ENCODE measurements at places on chromosomes 7 and 10.

DNA sequence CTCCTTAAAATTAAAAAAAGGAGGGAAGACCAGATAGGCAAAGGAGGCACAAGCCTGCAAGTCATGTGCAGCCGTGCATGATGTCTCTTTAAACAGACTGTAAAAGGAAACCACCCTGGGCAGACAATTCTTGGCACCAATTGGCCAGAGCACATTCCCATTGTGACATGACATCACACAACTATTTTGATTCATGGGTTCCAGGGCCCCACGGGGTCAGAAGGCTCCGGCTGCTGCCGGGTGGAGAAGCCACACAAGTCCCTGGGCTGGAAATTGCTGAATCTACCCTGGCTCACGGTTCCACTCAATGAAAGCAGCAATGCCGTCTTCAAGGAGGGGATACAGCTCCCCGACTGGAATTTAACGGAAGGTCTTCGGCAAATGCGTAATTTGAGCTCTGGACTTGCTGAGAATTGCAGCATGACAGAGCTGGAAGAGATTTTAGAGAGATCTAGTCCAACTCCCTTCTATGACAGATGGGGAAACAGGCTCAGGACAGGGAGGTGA lies 140.5 kb downstream of the PRKAG2 start:
- DNase-seq, result peak; percentile 80

DNA sequence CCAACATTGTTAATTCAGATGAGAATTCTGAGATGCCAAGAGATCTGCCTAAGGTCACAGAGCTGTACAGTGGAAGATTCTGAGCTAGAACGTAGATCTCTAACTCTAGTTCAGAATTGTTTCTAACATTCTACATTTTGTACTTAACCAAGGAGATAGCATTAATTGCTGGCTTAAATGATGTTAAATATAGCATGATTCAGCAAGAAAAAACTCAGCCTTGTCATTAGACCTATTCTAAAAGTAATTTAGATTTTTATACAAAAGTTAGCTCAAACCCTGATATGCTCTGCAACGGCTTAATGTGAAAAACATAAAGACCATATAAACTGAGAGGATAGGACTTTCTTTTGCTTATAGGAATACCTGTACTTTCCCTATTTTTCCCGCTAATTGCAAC lies 3.4 kb upstream of the CCDC71L start:
- no peak for DNase-seq

GRCh38 chr10:26855186-26855585 lies 5.6 kb downstream of the ABI1 start:
- DNase-seq, result no peak

- DNase-seq, result no peak
Measured at GRCh38 chr10:9613338-9614075, 1404.2 kb upstream of the CELF2 start.

- DNase-seq, result no peak
Measured at GRCh38 chr10:78207216-78207615, 173.6 kb downstream of the RPS24 start.

DNA sequence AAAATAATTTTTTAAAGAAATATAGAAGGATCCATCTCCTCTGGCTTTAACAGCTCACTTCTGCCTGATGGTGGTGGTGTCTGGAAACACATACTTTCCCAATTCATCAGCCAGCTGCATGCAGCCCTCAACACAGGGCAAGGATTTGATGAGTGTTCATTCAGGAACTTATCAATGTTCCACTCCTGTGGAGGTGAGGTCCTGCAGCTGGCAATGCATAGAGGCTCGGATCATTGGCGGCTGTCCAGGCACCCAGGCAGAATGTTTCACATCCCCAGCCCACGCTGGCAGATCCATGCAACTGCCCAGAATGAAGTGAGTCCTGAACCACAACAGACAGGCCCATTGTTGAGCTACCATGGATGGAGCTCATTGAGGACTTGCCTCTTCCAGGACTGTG lies 55.2 kb upstream of the KCNMA1 start:
- DNase-seq, result no peak

- no peak for DNase-seq
Measured at GRCh38 chr7:159092701-159093121, 52.0 kb downstream of the VIPR2 start.

DNA sequence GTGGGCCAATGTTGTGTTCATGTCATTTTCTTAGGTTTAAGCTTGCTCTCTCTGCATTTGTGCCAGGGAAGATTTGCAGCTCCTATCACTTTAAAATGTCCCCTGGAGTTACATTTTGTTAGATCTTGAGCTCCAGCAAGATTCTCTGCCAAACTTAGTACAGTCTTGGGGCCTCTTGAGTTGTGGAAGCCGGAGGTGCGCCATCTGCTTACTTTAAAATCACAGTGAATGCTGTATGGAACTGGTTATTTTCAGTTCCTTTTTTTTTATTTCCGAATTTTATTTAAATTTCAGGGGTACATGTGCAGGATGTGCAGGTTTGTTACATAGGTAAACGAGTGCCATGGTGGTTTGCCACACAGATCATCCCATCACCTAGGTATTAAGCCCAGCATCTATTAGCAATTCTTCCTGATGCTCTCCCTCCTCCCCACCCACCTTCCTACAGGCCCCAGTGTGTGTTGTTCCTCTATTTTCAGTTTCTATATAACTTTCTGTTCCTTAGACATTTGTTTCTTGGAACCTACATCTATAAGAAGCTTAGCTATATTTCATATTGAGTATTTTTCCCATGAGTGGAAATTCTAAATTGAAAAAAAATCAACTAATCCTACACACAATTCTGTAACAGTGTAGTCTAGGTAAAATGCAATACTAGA lies 114.4 kb upstream of the CREB5 start:
- no peak for DNase-seq

- no peak for DNase-seq
Measured at GRCh38 chr7:158447506-158448171, 140.0 kb downstream of the PTPRN2 start.

GRCh38 chr7:129664029-129665012 lies 52.8 kb downstream of the NRF1 start:
- no peak for DNase-seq

- no peak for DNase-seq
Measured at GRCh38 chr10:128568990-128569945, 443.0 kb upstream of the MKI67 start.

DNA sequence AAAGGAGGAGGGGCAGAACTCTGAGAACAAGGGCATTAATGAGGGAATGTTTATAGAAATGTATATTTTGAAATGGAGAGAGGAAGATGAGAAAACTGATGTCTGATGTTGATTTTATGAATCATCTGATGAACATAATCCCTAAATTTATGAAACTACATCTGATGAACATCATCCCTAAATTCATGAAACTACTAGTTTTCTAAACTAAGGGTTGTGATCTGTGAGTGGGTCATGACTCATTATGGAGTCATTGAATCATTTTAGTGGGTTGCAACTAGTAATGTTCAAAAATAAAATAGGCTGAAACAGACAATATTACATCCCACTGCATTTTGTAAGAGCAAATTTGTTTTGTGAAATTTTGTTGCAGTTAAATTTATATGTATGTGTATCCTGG lies 442.6 kb upstream of the TEX47 start:
- no peak for DNase-seq

GRCh38 chr7:30133736-30134610 lies 813 bp upstream of the MTURN start:
- no peak for DNase-seq

DNA sequence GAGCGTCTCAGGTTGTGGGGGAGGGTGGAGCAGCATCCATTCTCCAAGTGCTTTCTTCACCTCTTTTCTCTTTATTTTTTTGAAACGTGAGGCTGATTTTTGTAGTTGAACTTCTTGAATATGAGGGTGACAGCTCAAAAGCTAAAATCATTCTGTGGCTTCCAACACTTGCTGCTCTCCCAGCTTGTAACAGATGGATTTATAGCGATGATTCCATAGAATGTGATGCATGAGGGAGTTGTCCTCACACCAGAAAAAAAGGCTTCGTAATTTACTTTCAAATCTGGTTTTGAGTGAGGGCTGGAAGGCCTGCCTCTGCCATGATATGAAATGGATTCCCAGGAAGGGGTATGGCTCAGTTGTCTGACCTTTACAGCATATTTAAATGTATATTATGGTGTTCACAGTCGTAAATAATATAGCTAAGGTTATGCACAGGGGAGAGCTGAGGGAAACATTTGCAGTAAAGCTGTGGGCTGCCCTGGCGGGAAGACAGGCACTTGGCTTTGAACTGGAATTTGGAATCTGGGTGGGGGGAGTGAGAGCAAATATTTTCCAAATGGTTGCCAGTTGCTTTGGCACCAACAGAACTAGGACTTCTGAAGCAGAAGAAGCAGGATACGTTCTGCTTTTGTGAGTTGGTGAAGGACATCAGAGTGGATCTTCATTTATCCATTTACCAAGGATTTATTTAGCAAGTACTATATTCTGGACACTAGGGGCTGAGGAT lies 166.7 kb downstream of the SORCS3 start:
- DNase-seq, result peak; percentile 47

DNA sequence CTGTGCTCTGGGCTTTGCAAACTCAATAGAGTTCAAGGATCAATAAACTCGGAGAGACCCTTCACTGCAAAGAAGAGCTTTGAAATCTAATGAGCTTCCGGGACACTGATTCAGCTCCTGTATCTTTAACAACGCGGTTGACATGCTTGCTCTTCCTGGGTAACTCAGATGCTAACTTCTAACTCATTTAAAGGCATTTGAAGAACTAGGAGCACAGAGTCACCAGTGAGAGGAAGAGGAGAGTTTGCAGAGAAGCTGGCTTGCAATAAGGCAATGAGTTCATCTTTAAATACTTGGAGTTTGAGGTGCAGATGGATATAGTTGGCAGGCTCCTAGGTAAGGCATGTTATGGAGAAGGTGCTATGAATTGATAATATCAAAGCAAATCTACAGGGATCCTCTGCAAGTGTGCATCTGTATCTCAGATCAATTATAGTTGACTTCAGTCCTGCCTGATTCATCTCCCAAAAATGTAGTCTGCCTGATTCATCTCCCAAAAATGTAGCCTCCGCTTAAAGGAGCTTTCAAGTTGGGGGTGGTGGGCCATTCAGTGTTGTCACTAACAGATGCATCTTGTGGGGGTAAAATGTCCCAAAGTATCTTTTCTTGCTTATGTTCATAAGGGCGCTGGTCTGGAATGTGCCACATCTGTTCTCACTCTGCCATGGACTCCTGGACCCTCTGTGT lies 182.5 kb upstream of the PRSS58 start:
- no peak for DNase-seq

- DNase-seq, result no peak
Measured at GRCh38 chr7:144665689-144666381, 170.0 kb downstream of the TPK1 start.

DNA sequence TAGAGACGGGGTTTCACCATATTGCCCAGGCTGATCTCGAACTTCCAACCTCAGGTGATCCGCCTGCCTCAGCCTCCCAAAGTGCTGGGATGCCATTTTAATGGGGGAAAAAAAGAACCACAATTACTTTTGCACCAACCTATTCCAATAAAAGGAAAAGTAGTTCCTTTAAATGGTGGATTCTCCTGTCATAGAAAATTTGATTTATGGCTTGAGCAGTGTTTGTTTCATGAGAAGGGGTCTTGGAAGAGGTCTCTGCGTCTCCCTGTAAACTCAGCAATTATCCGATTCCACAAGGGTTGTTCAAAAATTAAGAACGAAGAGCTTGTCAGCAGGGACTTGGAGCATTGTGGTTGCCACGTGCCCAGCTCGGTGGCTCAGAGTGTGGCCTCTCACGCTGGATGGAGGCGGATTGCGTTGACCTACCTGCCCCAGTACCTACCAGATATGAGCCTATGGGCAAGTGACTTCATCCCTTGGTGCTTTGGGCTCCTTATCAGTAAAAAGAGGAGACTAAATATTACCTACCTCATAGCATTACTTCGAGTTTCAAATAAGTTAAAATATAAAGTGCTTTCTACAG lies 2.8 kb upstream of the TRIP6 start:
- DNase-seq, result no peak

DNA sequence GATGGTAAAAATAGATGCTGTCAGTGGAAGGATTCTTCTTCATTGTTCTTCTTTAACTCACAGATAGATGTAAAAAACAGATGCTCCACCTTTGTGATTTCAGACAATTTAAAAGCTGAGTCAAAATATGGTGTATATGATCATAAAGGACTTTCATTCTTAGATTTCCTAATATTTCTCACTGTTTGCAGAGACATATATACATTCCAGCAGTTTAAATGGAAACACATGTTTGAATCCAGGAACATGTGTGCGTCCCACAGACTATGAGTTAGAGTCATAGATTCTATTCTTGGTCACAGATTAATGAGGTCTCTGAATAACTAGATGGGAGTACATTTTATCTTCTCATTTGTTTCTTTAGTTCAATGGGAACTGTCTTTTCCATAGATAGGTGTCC lies 109.6 kb downstream of the BICC1 start:
- DNase-seq, result no peak

DNA sequence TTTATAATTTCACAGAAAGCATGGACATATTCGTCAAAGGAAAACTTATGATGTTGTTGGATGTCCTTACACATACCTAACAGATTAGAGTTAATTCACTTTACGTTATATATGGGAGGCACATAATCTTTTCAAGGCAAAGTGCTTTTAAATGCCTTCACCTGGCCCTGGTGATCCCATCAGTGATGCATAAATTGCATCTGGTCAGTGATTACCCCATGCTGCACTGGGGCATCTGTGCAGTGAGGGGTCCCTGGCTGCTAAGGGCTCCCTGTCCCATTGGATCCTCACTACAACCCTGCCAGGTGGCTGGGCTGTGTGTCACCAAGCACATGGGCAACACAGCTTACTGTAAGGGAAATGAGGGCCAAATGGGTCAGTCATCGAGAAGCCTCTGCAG lies 441.1 kb downstream of the RPS24 start:
- no peak for DNase-seq

DNA sequence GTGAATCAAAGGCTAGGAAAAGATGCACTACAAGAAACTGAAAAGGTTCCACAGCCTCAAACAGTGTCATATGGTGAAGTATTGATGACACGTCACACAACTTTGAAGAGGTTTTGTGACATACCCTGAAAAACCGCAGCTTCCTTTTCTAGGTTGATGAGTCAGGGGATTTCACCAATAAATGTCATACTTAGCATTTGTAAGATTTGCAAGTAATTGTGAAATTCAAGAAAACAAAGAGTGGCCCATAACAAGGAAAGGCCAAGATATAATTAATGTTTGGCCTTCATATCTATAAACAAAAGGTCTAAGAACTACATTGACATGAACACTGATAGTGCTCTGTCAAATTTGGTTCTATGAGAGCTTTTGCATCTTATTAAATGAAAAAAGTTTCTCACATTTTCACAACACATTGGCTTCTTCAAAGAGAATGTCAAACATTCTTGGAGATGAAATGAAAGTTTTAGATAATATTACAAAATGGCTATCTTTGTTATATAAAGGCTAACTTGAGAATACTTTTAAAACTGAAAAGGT lies 62.0 kb upstream of the NAMPT start:
- no peak for DNase-seq

GRCh38 chr7:130383187-130383980 lies 3.1 kb downstream of the CPA1 start:
- DNase-seq, result no peak

Data from NCI-H446 treated with DMSO at 0.1 percent for 48 hours (cell line).